ENCODE measurements at places on chromosomes 3 and 15.

DNA sequence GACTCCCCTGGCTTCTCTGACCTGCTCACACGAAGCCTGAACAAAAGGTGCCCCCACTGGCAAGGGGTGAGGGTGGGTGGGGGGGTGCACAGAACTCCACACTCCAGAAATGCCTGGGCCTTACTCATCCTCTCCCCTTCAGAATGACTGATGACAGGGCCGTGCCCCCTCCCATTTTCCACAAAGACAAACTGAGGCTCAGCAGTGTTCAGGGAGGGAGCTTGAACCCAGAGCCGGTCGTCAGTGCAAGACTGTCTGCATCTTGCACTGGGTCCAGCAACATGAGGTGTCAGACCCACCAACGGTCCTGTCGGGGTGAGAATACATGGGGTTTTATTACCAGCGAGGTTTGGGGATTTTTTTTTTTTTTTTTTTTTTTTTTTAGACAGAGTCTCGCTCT is 15.3 kb downstream of the IGDCC3 start:
- DNase-seq, result no peak

DNA sequence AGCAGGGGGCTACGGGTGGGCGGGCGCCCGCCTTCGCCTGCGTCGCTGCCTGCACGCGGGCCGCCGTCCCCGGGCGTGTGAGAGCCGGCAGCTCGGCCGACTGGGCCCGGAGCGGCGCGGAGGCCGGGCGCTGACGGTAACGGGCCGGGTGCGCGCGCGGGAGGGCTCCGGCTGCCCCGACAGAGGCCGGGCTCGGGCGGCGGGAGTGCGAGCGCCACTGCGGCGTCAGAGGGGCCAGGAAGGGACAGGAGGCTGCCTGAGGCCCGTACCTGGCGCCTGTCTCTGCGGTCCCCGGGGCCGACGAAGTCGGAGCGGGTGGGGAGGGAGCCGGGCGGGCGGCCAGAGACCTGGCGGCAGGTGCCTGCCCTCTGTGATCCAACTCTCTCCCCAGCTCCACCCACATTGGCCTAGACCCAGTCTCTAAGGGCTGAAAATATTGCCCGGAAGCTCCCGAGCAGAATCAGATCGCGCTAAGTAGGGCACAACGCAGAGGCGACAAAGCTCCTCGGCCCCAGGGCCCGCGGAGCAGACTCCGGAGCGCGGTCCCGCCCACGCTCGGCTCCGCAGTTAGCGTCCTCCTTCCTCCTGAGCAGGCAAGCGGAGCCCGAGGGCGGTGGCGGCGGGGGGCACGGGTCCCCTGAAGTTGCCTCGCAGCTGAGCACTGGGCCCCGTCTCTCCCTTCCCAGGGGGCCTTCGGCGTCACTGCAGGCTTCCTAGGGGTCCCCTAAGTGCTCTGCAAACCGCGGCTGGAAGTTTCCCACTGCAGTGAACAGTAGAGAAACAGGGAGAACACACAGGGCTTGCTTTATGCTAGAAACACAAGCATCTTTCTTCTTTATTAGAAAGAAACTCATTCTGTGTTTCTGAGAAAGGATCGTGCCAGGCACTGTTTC is at the start of gene MAN2A2:
Gene MAN2A2, plus strand, starts transcription at position 463 of the 893 bp plus-strand sequence. CDS start 906 bp downstream, outside the sequence.
- DNase-seq, result peak; percentile 69

DNA sequence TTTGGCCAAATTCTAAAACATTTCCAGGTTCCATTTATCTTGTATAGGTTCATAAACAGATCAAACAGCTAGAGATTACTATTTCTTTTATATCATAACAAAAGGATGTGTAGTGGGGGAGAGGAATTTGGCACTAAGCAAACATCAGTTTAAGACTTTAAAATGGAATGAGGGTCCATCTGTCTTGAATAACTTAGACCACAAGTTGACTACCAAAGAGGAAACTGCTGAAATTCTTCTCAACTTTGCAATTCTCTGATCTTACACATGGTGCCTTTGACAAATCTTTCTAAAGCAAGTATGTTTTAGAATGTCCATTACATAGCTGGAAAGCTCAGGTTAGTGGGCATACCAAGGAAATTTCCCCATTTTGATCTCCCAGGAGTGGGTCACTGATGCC is 140.5 kb upstream of the ADAMTS9 start:
- no peak for DNase-seq

GRCh38 chr3:62935793-62936192 is 60.6 kb upstream of the CADPS start:
- DNase-seq, result no peak

GRCh38 chr15:81161160-81161673 is 27.1 kb downstream of the CFAP161 start:
- DNase-seq, result no peak

- DNase-seq, result no peak
Observed at GRCh38 chr3:143977341-143978262, 6.0 kb downstream of the DIPK2A start.

GRCh38 chr15:95105229-95105628 is 873.9 kb downstream of the MCTP2 start:
- no peak for DNase-seq

GRCh38 chr3:16372362-16373292 is 107.6 kb downstream of the OXNAD1 start:
- no peak for DNase-seq

DNA sequence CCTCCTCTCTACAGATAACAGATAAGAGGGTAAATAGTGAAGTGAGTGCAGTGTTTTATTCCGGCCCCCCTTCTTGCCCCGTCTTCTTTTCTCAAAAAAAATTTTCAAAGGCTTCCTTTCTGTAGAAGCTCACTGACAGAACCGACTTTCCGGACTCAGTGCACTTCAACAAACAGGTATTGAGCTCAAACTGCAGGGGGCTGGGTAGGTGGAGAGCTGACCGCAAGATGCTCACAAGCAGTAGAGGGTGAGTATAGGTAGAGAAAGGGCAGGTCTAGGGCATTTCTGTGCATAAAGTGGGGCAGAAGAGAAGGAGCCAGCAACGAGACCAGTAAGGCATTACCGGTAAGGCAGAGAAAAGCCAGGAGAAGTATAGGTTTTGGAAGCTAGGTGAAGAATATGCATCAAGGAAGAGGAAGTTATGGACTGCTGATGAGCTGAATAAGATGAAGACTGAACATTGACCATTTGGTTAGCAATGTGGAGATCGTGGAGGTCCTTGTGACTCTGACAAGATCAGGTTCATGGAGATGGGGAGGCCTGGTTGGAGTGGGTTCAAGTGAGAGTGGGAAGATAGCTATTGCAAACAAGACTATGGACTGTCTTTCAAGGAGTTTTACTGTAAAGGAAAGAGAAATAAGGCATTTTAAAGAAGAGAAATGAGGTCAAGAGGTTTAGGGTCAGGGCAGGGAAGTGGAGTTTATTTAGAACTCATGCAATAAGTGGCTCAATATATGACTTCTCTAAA is 97.4 kb downstream of the ST6GAL1 start:
- no peak for DNase-seq

DNA sequence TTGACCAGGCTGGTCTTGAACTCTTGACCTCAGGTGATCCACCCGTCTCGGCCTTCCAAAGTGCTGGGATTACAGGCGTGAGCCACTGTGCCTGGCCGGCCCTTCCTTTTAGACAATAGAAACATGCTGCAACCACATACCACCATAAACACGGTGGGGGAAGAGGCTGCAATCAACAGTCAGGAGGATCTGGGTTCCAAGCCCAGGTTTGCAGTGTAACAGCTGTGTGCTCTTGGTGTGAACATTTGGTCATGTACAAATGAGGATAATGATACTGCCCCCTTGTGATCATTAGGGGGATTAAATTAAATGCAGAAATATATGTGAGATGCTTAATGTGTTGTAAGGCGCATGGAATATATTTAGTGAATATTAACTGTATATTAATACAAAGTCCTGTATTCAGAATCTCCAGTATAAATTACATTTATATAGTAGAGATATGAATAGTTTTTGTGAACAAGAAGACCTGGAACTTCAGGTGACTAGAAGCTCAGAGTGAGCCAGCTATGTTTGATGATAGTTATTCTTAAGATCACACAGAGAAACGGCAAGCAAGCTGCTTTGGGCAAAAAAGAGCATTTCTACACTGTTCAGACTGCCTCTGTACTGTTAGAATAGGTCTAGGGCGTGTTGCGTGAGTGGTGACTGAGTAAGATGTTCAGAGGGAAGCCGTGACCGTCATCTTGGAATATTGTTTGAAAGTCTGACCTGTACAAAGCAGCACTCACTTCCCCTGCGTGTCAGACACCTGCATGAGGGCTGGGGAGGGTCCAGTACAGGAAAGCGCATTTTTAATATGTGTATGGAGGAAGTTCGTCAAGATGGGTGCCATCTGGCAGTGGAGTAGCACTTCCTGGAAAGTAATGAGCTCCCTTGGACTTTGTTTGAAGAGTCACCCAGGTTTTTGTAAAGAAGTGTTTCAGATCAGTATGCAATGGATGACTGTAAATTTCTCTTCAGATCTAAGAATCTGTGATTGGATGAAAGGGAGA is 125.8 kb downstream of the PGPEP1L start:
- peak; percentile 35 for DNase-seq

- peak; percentile 17 for DNase-seq
Observed at GRCh38 chr3:177464392-177465256, 267.3 kb upstream of the TBL1XR1 start.

DNA sequence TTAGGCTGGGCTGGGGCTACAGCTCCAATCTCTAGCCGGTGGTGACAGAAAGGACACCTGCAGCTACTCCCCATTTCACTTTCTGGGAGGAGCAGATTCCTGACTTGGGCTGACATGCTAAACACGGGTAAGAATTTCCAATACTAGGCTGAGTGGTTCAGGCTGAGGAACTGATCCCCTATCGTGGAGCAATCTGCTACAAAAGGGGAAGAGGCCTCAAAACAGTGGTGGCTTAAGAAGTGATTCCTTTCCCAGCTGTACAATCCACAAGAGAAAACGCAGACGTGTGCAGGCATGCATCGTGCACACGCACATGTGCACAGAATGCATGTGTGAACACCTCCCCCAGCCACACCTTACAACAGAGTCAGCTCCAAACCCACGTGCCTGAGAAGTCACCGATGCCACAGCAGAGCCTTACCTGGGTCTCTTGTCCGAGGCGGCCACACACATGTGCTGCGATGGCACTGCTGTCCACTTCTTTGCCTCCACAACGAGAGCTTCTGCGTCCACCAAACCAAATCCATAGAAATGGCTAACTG is 86.7 kb upstream of the SNRPA1 start:
- no peak for DNase-seq

DNA sequence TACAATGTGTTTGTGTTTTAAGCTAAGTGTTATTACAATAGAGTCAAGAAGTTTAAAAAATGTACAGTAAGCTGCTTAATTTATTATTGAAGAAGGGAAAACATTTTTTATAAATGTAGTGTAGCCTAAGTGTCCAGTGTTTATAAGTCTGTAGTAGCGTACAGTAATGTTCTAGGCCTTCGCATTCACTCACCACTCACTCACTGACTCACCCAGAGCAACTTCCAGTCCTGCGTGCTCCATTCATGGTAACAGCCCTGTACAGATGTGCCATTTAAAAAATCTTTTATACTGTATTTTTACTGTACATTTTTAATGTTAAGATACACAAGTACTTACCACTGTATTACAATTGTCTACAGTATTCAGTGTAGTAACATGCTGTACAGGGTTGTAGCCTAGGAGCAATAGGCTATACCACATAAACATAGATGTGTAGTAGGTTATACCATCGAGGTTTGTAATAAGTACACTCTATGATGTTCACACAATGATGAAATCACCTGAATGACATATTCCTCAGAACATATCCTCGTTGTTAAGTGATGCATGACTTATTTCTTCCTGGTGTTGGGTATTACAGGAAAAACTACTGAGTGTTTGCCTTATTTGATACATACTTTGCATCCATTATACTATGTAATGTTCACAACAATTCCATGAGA is 156.6 kb upstream of the NUDT16 start:
- DNase-seq, result no peak

DNA sequence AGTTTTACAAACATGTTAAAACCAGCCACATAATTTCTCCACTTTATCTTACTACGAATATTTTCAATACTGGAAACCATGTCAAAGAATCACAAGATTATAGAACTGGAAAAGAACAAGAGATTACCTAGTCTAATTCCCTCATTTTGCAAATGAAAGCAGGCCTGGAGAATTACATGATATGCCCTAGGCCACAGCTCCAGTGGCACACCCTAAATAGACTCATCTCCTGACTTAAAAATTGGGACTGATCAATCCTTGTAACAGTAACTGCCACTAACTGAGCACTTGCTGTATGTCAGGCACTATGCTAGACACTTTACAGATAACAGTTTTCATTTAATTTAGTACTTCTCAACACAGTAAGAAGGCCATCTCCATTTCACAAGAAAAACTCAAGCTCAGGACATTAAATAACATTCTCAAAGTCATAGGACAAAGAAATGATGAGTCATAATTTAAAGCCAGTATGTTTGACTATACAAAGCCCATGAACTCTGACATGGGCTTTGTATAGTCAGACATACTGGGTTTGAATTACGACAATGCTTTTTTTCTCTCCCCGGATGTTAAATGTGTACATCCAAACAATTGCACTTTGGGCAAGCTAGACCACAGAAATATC is 9.4 kb downstream of the IGSF11 start:
- no peak for DNase-seq

Data from NCI-H146 (cell line).